ENCODE measurements at places on chromosomes 2 and 18.

DNA sequence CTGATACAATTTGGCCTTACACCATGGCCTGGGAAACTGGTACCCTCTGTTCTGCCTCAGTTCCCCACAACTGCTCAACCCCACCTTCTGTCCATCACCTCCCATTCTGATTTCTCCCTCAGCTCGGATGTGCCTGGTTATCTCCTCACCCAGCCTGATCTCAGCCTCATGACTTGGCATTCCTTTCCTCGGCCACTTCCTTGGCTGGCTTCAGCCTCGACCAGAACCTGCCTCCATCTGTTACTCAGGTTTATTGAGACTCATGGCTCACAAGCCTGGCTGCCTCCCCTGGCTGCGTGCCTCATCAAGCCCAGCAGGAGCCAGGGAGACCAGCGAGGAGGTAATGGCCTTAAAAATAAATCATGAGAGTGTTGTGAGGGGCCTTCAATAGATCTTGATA, 356.2 kb upstream of the SPRED2 start:
- no peak for DNase-seq

DNA sequence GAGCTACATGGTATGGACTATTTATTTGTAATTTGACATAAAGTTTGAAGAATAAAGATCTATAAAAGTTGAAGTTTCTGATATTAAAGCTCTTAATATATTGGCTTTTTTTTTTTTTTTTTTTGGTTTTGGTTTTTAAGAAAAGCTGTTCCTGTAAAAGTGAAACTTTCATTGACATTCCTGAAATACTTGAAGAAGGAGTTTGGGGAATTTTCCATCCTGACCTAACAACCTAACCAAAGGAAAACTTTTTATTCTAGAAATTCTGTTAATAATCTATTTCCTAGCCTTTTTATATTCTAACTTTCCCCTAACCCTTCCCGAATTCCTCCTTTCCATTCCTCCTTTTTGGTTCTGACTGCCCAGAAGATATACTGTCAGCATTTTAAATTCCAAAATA, 83.7 kb downstream of the ACSL3 start:
- no peak for DNase-seq

DNA sequence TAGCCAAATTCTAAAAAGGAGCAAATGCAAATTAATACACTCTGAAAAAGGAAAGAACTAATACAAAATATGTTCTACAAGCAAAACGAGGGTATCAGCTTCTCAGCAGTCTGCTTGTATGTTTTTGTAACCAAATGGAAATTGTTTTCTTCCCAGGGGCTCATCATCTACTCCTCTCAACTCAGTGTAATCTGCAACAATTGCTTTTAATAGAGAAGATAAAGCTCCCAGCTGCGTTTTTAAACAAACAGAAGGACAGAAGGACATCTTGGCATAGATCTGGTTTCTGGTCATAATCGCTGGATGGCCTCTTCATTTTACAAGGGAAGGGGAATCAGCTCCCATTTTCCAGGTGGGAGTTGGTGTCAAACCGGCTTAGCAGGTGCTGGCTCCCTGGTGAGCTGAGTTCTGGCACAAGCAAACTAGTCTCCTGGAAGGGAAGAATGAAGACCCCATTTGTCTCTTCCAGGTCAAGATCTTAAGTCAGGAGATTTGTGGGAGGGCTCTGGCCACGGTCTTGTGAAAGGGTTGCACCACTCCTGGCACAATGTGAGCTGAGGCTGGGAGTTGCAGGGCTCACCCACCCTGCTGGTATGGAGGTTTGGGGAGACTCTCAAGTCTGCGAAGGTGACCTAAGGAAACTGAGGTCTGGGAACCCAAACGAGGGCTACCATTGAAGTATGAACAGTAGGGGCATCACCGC, 41.6 kb downstream of the NPPC start:
- DNase-seq: no peak

DNA sequence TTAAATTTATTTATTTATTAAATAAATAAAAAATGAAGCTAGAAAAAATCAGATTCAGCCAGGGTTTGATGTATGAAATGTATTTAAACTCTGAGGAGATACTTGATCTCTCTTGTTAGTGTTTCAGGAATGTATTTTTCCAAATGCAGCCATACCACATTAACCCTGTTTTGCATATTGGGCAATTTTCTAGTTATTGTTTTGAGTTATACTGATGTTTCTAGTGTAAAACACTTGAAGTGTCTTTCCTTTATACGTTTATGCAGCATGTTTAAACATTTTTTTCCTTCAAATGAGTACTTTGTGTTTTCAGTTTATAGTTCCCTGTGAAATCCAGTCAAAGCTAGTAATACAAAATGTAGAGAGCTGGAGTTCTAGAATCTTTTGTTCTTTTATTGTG, 69.9 kb downstream of the WDR7 start:
- no peak for DNase-seq

DNA sequence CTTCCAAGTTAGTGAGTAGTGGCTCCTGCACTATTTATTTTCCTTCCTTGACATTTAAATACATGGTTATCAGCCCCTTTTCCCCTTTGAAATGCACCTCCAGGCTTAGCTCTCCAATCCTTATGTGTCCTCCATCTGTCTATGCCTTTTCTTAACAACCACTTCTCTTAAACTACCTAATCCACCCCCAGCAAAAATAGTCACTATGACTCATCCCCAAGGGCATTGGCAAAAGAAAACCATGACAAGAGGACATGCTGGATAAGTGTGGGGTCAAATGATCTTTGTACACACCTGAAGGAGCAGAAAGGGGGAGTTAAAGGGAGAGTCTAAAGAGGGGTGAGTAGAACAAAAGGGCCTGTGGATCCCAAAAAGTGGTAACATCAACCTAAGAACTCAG, 127.2 kb downstream of the ANKRD44 start:
- no peak for DNase-seq

DNA sequence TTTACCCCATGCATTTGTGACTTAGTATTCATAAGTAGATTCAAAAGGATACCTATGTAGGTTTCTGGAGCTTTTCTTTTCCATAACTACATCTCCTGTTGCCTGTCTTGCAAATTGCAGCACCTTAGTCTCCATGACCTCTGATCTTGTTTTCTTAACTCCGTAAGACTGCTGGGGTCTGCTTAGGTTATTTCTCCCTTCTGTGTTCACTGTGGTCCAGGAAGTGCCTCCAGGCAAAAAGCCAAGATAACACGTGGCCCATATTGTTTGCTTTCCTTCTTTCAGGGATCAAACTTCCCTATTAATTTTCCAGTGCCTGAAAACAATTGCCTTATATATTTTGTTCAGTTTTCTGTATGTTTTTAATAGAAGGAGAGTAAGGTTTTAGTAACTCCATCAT, 86.4 kb downstream of the GCA start:
- DNase-seq: no peak

DNA sequence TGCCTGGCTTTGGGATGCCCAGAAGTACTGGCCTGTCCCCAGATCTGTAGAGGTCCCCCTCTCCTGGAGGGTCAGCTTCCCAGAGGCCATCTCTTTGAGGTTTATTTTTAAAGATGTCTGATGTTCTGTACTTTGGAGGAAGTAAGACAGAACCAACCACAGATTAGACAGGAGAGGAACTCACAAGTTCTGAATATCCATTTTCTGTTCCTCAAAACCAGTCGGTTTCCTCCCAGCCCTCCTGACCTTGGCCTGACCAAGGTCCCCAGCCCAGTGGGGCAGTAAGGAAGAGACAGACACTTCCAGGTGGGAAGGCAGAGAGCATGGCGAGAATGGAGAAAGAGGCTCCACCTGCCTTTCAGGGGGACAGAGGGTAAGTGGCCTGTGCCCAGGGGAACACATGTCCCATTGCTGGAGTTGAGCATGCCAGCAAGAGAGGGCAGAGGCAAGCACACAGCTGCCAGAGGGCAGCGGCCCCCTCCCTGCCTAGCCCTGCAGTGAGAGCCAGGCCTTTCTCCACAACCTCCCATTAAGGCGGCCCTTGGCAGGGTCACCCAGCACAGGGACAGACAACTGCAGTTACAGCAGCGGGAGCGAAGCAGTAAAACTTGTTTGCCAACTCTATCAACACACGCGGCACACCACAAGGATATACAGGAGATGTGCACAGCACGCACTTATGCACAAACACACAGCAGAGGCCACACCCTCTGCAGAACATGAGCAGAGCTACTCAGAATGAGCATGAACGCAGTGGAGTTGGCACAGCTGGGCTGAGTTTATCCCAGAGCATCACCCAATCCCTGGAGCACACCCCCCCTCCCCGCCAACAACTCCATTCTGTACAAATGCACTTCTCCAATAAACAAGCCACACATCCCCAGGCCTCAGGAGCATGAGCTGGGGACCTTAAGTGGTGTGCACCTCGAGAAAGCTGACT, 18.5 kb upstream of the SEMA4C start:
- DNase-seq: no peak

- DNase-seq: peak; percentile 51
These were observed 221.4 kb upstream of the TRIB2 start for GRCh38 chr2:12495247-12495868.

DNA sequence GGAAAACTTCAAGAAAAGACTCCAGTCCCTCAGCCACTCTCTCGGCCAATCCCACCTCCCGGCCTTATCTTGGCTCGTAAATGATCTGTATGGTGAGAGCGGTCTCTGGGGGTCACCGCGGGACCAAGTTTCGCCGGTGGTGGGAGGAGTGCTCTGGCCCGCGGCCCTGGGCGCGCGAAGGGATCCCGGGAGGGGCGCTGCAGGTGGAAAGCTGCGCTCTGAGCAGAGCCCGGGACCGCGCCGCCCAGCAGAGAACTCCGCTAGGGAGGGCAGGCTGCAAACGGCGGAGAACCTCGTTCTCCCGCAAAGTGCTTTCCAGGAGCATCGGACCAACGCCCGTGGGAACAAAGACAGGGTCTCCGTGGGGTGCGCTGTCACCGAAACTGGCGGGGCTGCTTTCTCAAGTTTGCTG, 622 bp downstream of the LRP2 start:
- DNase-seq: no peak

DNA sequence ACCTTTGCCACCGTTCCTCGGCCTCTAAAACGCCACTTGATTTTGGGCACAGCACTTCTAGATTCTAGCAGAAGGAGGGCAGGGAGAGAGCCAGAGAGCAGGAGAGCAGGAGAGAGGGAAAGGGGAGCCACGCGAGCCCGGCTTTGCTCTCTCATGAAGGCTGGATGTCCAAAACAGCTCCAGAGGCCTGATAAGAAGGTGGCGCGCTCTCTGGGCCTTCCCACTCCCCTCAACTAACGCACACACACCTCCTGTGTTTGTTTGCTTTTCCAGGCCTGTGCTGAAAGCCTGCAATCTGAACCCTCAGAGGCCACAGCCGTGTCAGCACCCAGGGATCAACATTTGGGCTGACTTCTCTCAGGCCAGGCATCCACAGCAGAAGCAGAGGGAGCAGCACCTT, 184.8 kb upstream of the SOX11 start:
- no peak for DNase-seq
